ENCODE measurements at places on chromosomes 5 and 9. TPM values are rescaled to one million over a fixed set of nuclear protein-coding genes. Genes with fewer than 3 reads are reported as not detected.

- H3K36me3 ChIP-seq: no peaks in the 10 kb centered on the region
- no peaks in the 10 kb centered on the region for H3K27me3 ChIP-seq
- peaks cover 19% of the 10 kb centered on the region for H3K4me1 ChIP-seq
- H3K4me3 ChIP-seq: no peak overlapping the region
- DNase-seq: no peak
Observed at GRCh38 chr5:149916334-149917072, 28.1 kb downstream of the PDE6A start.

DNA sequence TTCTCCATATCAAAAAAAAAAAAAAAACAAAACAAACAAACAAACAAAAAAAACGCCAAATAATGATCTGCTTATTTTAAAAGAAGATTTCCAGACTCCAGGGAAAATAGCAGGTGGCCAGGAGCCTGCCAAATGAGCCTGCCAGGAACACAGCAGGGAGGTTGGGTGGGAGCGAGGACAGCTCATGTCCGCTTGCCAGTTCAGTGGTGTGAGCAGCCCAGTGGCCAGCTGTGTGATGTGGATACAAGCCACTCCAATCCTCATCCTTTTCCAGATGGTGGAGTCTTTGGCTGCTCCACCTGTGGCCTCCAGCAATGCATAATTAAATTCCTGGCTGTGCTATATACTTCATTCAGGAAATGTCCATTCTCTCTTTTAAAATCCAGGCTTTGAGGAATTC, 1025.1 kb upstream of the C9orf72 start:
- H3K4me3 ChIP-seq: no peak overlapping the region
- no peaks in the 10 kb centered on the region for H3K27me3 ChIP-seq
- peaks cover 5% of the 10 kb centered on the region for H3K4me1 ChIP-seq
- H3K36me3 ChIP-seq: no peaks in the 10 kb centered on the region

- peak overlapping the region; percentile 65 for H3K4me3 ChIP-seq
- peaks cover 30% of the 10 kb centered on the region for H3K4me1 ChIP-seq
- no peak overlapping the region for H3K27ac ChIP-seq
- no peaks in the 10 kb centered on the region for H3K36me3 ChIP-seq
- no peaks in the 10 kb centered on the region for H3K27me3 ChIP-seq
Observed at GRCh38 chr9:127123064-127123890, 842 bp upstream of the ANGPTL2 start.

CTNNAL1 gene
- 156 TPM for total RNA-seq

DNA sequence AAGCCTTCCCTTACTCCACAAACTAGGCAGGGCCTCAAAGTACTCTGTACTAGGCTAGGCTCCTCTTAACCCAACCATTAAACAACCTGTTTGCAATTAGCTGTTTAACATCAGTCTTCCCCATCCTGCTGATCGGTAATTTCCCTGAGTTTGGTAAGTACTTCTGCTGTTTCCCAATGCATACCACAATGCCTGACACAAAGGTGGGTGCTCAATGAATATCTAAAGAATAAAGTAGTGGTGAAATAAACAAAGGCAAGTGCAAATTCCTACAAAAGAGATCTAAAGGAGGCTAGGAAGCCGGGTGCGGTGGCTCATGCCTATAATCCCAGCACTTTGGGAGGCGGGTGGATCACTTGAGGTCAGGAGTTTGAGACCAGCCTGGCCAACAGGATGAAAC, 25.0 kb downstream of the FBXW2 start:
- H3K27ac ChIP-seq: no peak overlapping the region
- H3K4me3 ChIP-seq: no peak overlapping the region
- peaks cover 10% of the 10 kb centered on the region for H3K36me3 ChIP-seq
- H3K27me3 ChIP-seq: no peaks in the 10 kb centered on the region

FBXL7 gene
- total RNA-seq: 14.0 TPM

GRCh38 chr9:135157856-135158563, 70.5 kb downstream of the OLFM1 start:
- no peak overlapping the region for H3K27ac ChIP-seq
- no peaks in the 10 kb centered on the region for H3K4me1 ChIP-seq

Measured in neural progenitor cell (in vitro differentiated cells).